NCI-H1694 treated with DMSO at 0.1 percent for 48 hours (cell line): ENCODE measurements at places on chromosomes 13 and 19.

DNA sequence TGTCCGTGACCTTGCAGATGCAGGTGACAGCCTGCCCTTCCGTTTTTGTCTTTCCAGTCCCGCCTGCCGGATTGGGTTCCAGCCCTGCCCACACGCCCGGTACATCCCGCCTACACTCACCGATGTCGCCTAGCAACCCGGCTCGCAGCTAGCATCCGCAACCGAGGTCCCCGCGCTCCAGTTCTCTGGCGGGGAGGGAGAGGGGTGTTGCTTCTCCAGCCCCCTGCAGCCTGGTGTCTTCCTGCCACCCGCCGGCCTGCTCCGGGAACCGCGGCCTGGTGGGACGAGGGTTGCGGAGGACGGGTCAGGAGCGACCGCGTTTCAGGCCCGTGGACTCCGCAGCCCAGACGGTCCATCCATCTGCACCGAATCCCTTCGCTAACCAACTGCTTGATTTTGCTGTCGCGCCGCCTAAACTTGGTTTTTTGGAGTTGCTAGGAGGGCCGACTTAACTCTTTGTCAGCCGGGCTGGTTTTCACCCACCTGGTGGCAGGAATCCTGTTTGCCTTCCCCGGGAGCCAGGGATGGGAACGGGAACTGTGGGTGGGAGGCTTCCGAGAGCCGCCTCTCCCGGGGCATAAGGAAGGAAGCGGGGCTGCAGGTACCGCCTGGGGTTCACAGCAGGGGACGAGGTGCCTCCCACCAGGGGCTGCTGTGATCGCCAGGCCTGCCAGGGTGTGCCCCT lies 15.4 kb upstream of the MATK start:
- DNase-seq: peak; percentile 8

- no peak for DNase-seq
Measured at GRCh38 chr13:101552786-101553185, 100.3 kb downstream of the ITGBL1 start.

DNA sequence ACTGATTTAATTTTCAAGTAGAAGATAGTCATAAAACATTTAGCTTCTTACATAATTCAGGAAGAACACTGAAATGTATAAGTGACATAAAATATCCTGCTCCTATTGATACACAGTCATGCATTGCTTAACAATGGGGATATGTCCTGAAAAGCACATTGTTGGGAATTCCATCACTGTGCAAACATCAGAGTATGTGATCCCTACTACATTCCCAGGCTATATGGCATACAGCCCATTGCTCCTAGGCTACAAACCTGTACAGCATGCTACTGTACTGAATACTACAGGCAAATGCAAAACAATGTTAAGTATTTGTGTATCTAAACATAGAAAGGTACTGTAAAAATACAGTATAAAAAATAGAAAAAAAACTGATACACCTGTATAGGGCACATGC lies 723.9 kb upstream of the ARGLU1 start:
- no peak for DNase-seq

- DNase-seq: no peak
Measured at GRCh38 chr19:40571831-40572495, 4.7 kb upstream of the SHKBP1 start.

- DNase-seq: no peak
Measured at GRCh38 chr19:44600466-44600865, 12.9 kb upstream of the IGSF23 start.

- DNase-seq: no peak
Measured at GRCh38 chr13:46354156-46355087, 32.6 kb downstream of the RUBCNL start.

- DNase-seq: peak; percentile 62
Measured at GRCh38 chr19:7500811-7501450, 12.1 kb upstream of the PEX11G start.

- no peak for DNase-seq
Measured at GRCh38 chr19:3024870-3025548, 4.1 kb downstream of the TLE2 start.

- no peak for DNase-seq
Measured at GRCh38 chr13:35140831-35141230, 198.8 kb downstream of the NBEA start.

DNA sequence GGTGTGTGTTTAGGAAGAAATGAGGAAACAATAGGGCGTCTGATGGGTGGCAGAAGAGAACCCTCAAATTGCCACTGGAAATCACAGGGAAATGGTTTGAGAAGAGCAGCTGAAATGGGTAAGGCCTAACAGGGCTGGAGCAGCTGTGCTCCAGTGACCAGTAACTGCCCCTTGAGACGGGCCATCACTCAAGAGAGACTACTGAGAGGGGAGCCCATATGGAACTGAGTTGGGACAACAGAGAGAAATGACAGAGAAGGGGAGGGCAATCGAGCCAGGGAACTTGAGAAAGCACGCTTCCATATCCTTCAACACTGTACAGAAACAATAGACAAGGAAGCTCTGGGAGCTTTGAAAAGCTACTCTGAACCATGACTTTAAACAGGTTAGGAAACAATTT lies 175.2 kb upstream of the RNF113B start:
- DNase-seq: no peak

DNA sequence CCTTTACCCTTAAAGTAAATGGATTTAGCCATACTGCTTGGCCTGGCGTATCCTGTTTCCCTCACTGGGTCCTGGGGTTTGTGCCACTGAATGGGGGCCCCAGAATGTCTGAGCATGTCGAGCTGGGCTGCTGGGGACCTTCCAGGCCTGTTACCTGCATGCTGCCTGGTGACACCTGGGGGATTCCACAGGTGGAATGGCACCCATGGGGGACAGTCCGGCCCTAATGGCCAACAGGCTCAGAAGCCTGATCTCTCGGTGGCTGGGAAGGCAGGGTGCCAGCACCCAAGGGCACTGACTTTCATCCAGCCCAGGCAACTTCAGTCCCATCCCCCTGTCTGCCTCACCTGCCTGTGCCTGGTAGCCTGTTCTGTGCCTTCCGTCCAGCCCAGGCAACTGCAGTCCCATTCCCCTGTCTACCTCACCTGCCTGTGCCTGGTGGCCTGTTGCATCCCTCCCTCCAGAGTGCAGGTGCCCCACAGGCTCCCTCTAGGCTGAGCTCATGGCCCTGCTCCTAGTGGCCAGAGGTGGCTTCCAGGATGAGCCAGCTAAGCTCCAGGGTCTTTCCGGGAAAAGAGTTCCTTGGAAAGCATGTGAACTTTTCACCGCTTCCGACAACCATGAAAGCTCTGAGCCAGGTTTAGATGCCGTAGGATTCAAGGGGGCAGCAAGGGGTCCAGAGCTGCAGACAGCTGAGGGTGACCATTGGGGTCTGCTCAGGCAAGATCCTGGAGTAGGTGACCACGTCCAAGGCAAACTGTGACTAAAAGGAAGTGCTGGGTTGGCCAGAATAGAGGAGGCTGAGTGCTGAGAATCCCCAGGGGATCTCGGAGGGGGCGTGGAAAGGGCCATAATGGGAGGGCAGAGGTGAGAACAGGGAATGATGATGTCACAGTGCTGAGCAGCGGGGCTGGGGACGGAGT lies 30.3 kb upstream of the ZNF492 start:
- no peak for DNase-seq

GRCh38 chr19:3586127-3586626 lies 899 bp downstream of the GIPC3 start:
- no peak for DNase-seq

- DNase-seq: no peak
Measured at GRCh38 chr19:43743059-43743458, 11.7 kb downstream of the SMG9 start.

GRCh38 chr19:54387991-54388801 lies 23.5 kb upstream of the LAIR1 start:
- DNase-seq: no peak

DNA sequence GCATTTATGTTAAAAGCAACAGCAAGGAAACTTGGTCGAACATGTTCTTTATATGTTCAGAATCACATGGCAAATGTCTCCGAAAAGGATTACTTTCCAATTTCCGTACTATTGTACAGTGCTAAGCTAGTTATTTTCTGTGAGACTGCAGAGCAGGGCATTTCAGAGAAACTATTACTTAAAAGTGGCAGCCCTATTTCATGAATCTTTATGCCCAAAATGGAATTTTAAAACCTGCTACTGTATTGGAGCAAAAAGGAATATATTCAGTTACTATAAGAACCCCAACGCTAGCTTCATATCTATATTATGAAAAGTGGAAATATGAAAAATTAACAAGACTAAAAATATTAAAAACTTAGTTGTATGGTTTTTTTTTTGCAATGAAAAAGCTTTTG lies 2.2 kb upstream of the KLF5 start:
- DNase-seq: no peak

GRCh38 chr13:25973576-25973975 lies 78.2 kb downstream of the SHISA2 start:
- no peak for DNase-seq

DNA sequence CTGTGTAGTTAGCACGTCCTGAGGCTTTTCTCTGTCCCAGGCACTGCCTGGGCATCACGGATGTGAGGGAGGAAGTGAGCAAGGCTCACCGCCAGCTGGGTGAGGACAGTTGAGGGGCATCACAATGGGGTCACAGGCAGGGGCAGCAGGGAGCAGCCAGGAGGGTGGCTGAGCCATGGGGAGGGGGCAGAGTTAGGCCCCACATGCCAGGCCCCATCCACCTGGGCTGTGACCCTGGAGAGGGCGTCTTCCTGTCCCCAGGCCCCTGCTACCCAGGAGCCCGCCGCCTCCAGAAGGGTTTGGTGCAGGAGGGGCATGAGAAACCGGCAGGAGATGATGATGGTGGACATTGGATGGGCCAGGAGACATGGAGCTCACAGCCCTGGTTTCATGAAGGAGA lies 56.8 kb upstream of the F7 start:
- DNase-seq: no peak

- no peak for DNase-seq
Measured at GRCh38 chr13:46475541-46475991, 77.4 kb upstream of the LRCH1 start.

DNA sequence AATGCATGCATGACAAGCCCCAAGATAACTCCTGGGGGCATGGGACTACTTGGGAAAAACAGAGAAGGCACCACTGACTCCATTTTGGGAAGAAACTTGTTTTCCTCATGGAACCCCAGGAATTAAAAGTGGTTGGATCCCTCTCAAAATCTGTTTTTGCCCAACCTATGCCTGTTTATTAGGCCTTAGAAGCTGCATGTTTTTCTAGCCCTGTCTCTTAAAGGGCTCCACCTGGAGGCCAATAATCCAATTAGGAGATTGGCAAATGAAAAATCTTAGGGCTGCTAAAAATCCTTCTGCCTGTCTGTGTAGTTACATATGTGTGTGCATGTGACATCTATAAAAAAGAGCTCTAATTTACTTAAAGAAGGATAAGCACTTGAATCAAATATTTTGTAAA lies 26.9 kb downstream of the MED4 start:
- DNase-seq: no peak

GRCh38 chr13:110150384-110151101 lies 156.4 kb downstream of the COL4A1 start:
- no peak for DNase-seq

DNA sequence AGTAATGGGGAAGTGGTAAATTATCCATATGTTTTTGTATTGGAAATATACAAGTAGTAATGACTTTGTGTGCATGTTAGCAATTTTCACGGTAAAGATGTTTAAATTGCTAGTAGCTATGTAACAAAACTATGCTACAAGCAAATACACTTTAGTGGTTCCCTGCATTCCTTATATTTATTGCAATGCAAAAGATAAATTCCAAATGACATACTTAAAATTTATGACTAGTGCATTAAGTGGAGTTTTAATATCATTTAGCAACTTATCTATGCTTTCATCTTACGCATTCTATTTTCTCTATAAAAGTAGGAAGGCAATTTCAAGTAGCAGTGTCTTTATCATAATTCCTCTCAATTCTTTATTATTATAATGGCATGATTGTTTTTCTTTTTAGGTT lies 482.8 kb downstream of the SLITRK5 start:
- DNase-seq: no peak
